Ovary (tissue), 10 donors: ENCODE measurements at places on chromosomes 6 and 20. TPM values are rescaled to one million over a fixed set of nuclear protein-coding genes. Genes with fewer than 3 reads are reported as not detected.

The ENPP4 gene
- 6.5 TPM for polyA plus RNA-seq

The CLIC5 gene
- polyA plus RNA-seq: 0.27 TPM

The PRDM13 gene
- 0.02 TPM for polyA plus RNA-seq

The GSTA3 gene
- polyA plus RNA-seq: 22.1 TPM

The POM121L2 gene
- polyA plus RNA-seq: 0.02 TPM

The ARFGEF3 gene
- polyA plus RNA-seq: 0.15 TPM

The TMEM244 gene
- not detected for polyA plus RNA-seq

The OPRL1 gene
- 0.62 TPM for polyA plus RNA-seq

The CD93 gene
- 10.0 TPM for polyA plus RNA-seq

The BANF2 gene
- polyA plus RNA-seq: not detected

The PREP gene
- 34.2 TPM for polyA plus RNA-seq
